Right ventricle myocardium superior (tissue), 1 donor: ENCODE measurements at places on chromosomes 6 and 20. TPM values are rescaled to one million over a fixed set of nuclear protein-coding genes. Genes with fewer than 3 reads are reported as not detected.
A peak's percentile ranks its signal among the peaks of the same experiment; 100 is the strongest.

The TINAG gene
- total RNA-seq = 0.16 TPM

The COL21A1 gene
- 20.8 TPM for total RNA-seq

The CCN5 gene
- 15.8 TPM for total RNA-seq

The HNF4A gene
- total RNA-seq = not detected

The MUCL3 gene
- not detected for total RNA-seq

The ROMO1 gene
- 198 TPM for total RNA-seq

The PTPRT gene
- total RNA-seq = 0.11 TPM

The ASIP gene
- 18.9 TPM for total RNA-seq

The DLL1 gene
- total RNA-seq = 18.6 TPM

The ENPP4 gene
- total RNA-seq = 18.3 TPM

The MAFB gene
- total RNA-seq = 14.7 TPM

The RCAN2 gene
- 258 TPM for total RNA-seq

The SERINC1 gene
- total RNA-seq = 142 TPM

The TMEM244 gene
- not detected for total RNA-seq

DNA sequence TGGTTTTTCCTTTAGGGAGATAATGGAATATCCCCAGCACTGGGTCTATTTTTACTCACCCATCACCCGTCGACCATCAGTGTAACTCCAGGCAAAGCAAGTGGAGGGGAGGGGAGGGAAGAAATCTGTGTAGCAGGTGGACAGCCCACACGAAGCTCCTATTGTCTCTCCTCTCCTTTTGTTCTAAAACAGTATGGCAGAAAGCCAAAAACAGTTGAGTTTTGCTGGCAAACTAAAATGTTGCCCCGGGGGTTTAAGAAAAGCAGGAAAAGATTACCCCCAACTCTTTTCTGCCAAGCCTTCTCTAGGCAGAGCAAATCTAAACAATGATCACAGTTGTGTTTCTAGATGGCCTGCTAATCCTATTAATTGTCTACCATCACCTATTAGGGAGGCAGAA, 89.7 kb downstream of the PREP start:
- no peak for DNase-seq

DNA sequence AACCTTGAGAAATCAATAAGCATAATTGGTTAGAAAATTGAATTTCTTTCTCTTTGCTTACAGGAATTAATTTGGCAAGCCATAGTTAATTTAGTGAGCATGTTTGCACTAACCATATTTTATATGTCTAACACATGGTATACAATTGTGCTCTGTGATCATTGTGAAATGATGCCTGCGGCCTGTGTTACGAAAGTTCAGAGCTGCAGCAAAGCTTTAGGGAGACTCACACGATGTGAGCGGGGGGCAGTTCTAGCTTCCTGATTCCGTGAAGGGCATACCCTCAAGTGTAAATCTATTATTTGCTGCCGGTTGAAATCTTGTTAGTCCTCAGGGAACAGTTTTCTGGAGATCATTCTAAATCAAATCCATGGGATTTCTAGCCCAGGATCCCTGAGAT, 25.5 kb upstream of the ADTRP start:
- no peak for DNase-seq

GRCh38 chr6:139508023-139508422, 133.6 kb upstream of the CITED2 start:
- DNase-seq = no peak

DNA sequence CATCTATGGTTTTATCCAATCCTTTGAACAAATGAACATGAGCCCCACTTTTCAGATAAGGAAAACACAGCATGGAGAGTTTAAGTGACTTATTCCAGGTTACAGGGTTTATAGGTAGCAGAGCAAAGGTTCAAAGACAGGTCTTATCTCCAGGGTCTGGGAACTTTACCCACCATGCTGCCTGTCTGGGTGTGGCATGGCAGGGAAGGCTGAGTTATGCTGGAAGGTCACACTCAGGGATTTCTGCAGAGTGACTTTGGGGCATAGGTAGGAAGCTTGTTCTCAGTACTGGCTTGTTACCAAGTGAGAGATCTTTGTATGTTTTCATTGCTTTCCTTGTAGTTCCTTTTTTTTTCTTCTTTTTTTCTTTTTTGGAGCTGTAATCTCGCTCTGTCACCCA, 1.8 kb downstream of the ZNF831 start:
- no peak for DNase-seq

DNA sequence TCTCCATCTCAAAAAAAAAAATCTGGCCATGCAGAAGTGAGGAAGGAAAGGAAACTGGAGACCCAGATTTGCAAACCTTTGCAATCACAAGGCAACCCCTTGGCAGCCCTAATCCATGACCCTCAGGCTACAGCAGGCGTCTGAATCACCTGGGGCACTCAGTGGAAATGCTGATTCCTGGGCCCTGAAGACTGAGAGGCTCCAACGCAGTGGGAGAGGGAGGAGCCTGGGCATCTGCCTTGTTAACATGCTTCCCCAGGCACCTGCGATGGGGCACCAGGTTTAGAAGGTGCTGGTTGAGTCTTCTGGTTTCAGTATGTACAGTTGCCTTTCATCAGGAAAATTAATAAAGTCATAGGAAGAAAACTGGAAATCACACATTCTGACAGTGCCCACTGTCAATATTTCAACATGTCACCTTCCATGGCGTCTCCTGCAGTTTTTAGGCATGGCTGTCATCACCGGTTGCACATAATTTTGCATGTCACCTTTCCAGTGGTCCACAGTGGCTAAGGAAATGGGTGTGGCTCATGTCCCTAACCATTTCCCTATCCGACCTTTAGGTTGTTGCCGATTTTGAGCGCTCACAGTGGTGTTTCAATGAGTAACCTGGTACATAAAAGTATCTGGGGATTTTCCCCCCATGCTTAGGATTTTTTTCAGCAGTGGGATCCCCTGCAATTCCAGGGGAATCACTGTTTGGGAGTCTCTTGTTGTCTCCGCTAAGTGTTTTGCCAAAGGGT, 56.9 kb downstream of the PREX1 start:
- no peak for DNase-seq

DNA sequence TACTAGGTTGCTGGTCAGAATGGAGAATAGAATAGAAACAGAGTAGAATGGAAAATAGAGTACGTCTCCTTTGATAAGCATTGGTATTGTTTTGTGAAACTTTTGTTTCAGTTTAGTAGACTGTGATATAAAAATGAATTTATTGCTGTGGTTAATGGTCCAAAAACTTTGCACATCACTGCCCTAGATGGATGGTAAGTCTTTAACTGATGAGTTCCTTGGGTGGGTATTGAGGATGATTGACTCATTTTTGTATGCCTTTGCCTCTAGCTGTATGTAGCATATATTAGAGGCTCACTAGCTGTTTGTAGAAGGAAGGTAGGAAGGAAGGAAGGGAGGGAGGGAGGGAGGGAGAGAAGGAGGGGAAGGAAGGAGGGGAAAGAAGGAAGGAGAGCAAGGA, 48.3 kb downstream of the ZDHHC14 start:
- no peak for DNase-seq

DNA sequence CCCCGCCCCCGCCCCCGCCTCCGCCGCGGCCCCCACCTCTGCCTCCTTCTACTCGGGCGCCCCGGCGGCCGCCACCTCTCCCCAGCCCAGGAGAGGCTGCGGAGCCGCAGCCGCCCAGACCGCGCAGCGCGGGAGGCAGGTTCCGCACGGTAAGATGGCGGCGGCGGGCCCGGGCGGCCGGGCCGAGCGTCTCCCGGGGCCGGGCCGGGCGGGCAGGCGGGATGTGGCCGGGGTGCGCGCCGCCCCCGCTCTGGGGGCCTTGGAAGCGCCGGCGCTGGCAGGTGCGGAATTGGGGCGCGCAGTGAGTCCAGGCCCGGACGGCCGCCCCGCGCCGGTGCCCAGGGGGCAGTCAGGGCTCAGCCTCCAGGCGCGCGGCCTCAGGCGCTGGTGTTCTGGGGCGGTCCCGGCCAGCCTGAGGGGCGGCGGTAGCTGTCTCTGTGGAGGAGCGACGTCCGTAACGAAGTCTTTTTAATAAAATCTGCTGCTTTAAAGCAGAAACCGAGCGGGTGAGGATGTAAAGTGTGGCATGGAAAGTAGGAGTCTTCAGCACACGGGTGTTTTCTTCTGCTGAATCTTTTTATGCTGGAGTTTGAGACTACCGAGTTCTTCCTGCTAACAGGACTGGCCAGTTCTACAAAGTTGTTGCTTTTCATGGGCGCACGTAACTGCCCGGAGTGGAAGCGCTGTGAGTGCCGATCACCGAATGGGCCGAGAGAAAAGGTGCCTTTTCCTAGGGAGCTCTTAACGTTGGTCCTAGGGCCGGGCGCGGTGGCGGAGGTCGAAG, at the start of gene GID8:
TSS of gene GID8 (plus strand) at position 43 of the 784 bp plus-strand sequence. CDS start 3,356 bp downstream, outside the sequence.
- peak; percentile 67 for DNase-seq

GRCh38 chr6:136401749-136402148, 112.1 kb upstream of the BCLAF1 start:
- no peak for DNase-seq

- DNase-seq = peak; percentile 68
Measured at GRCh38 chr6:35057449-35058357, 83.4 kb downstream of the TCP11 start.

DNA sequence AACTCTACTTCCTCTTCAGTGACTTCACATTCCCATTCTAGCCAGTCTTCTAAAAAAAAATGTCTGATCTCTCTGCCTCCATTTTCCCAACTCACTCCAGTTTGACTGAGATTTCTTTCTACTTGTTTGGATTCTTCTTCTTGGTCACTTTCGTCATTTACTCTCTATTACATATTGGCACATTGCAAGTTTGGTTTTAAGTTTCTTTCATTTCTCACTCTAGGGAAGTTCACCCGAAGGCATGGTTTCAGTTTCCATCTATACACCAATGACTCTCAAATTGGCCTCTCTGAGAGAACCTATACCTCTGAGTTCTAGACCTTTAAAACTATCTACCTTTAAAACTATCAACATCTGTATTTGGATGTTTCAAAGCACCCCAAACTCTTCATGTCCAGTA, 51.3 kb downstream of the CD109 start:
- DNase-seq = no peak

DNA sequence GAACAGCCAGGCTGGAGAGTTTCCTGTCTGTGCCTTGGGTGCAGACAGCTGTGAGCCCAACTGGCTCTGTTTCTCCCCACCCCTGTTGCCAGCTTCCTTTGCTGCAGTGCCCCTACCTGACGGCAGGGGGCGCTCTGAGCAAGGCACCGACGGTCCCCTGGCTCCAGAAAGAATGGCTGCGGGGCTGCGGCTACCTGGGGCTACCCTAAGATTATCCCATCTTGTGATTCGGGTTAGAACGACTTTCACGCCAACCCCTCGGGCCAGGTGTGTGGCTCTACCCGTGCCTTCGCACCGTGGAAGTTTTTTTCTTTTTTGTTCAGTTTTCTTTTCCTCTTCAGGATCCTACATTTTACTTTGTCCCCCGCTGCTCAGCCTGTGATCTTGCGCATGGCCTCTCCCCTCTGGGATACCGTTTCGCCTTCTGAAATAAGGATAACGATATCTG, 33.4 kb upstream of the AAR2 start:
- peak; percentile 78 for DNase-seq

- DNase-seq = no peak
Measured at GRCh38 chr20:25675161-25675560, 21.5 kb downstream of the ZNF337 start.

- DNase-seq = no peak
Measured at GRCh38 chr6:4489538-4489937, 286.7 kb upstream of the CDYL start.

DNA sequence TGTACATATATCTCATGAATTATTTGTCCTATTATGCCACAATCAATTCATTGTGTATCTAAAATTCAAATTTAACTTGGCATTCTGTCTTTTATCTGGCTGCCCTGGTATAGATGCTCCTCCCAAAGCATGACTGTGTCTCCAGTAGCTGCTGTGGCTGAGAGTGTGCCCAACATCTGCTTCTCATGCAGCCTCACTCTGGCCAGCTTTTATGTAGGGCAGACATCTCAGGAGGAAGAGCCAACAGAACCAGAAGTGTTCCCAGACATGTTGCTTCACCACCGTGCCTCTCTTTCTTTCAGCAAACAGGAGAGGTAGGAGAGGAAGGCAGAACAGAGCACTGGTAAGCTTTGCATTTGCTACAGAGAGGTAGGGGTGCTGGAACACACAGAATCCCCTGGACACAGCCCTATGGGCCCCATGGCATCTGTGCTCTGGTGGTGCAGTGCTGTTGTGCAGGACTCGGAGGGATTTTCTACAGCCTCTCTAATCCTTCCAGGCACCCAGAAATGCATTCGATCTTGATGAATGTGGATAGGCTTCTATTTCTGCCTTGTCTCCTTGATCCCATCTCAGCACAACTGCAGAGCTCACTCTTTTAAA, 637.1 kb downstream of the UTRN start:
- DNase-seq = peak; percentile 41

GRCh38 chr6:125927761-125928160, 28.8 kb upstream of the HINT3 start:
- no peak for DNase-seq

GRCh38 chr6:134593442-134593841, 275.5 kb upstream of the SGK1 start:
- DNase-seq = no peak

DNA sequence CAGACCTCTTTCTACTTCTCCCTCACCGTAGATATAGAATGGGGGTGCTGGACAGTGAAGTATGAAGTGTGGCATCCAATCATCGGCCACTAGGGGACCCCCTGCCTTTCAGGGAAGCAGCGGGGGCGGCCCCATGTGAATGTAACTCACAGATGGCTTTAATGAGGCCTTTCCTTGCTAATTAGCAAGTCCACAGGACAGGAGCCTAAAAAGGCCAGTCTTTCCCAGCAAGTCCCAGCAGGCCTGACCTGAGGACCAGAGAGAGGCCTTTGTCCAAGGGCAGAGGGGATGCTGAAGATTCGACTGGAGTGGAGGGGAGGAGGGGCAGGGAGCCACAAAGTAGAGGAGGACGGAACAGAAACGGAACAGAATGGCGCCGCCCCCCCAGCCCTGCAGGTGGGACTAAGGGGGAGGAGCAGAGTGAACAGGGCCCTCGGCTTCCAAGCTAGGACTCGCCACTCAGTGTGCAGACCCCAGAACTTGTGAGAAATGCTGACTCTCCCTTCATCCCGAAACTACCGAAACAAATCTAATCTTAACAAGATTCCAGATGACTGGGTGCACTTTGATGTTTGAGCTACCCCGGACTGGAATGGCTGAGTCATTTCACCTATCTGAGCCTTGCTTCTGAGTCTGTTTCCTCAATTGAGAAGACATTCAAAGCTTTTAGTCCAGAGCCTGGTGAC, 5.8 kb downstream of the C6orf132 start:
- DNase-seq = no peak

- DNase-seq = no peak
Measured at GRCh38 chr6:133040094-133040802, 200.9 kb upstream of the EYA4 start.

- DNase-seq = no peak
Measured at GRCh38 chr6:128316258-128316929, 204.0 kb downstream of the PTPRK start.
